GDM1 (cell line): ENCODE measurements at places on chromosomes 4 and X.

- no peak for DNase-seq
Measured at GRCh38 chr4:95358421-95358820, 190.4 kb downstream of the UNC5C start.

DNA sequence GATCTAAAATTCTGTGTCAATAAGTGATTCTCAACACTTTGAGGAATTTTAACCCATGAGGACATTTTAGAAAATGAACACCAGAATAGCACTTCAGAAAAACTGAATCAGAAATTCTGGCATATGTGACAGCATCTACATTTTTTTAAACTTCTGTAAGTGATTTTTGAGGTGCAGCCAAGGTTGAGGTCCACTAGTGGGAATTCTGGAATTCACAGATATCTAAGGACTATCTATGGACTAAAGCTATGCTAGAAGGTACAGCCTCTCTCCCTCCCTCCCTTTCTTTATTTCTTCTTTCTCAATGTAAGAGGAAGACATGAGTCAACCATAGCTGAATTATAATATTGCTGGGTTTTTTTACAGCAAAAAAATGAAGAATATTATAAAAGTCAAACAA lies 508.2 kb upstream of the ATOH1 start:
- no peak for DNase-seq

DNA sequence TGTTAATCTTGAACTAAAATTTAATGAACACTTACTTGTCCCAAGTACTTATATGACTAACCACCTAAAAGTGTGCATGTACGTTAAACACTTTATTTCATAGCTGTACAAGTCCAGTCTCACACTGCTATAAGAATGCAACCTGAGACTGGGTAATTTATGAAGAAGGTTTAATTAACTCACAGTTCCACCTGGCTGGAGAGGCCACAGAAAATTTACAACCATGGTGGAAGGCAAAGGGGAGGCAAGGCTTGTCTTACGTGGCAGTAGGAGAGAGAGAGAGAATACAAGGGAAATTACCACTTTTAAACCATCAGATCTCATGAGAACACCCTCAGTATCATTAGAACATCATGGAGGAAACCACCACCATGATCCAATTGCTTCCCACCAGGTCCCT lies 748.7 kb upstream of the HS3ST1 start:
- no peak for DNase-seq

GRCh38 chrX:136255541-136255940 lies 4.3 kb upstream of the MAP7D3 start:
- no peak for DNase-seq

DNA sequence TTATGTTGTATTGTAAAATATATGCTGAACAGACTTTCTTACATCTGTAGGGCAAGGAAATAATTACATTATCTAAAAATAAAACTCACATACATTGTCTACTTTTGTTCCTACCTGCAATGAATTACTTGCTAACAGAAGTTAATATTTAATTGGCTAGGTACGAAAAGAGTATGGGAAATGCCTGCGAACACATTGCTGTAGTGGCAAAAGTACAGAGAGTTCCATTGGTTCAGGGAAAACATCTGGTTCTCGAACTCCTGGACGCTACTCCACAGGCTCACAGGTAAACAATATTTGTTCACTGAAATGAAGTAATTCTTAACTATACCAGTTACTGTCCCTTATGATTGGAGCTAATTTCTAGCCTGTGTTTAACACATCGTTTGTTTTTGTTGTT lies 837.4 kb downstream of the ADGRL3 start:
- DNase-seq: no peak

GRCh38 chr4:10161146-10161545 lies 44.5 kb upstream of the WDR1 start:
- no peak for DNase-seq

DNA sequence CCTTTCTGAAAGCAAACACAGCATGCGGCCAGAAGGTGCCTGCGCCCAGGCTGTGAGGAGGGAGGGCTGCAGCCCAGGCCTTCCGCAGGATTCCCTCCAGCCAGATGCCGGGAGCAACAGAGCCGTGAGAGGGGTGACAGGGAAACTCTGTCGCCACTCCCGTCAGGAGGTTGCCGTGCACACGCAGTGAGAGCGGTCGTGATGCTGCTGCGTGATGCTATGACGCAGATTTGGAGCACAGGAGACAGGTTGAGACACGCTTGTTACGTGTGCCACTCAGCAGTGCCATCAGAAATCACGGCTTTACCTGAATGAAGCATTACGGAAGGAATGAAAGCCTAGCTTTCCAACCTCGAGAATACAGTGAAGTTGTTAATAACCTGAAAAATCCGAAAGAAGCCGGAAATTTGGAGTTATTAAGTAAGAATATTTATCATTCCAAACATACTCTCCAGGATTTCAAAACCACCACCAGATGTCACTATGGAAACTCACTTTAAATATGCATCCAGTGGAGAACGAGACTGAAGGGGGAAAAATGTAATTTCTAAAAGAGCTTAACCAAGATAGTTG lies 54.4 kb downstream of the FAT1 start:
- DNase-seq: no peak

DNA sequence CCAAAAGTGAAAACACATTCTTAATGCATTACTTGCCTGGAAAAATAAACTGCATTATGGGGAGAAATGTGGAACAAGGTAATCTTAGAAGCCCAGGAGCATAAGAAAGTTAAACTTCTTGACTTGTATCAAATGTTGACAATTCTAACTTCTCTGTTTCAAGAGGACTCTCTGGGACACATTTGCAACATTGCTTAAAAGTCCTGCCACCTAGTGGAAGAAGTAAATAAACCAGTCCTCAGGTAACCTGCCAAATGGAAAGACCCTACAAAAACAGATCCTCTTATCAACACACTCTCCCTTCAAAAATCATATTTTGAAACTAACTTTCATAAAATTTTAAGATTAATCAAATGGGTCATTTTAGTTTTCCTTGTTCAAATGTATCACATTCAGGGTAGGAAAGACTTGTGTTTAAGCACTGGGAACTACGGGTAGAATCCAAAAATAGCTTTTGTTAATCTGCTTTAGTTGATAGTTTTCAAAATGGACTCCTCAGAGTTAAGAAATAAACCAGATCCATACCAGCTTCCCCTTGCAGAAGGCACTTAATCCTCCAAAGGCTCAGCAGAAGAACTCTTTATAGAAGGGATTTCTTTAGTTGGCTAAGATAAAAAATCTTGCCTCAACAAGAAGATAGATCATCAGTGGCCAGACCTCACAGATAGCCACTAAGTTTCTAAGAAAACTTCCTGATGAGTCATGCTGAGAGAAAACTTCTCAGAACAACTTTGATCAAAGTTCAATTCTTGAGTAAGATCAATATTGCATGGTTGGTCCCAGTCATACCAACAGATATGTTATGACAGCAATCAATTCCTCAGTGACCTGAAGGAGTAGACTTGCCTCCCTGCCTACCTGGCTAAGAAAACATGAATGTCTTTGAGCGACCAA lies 141.7 kb downstream of the HHIP start:
- no peak for DNase-seq

DNA sequence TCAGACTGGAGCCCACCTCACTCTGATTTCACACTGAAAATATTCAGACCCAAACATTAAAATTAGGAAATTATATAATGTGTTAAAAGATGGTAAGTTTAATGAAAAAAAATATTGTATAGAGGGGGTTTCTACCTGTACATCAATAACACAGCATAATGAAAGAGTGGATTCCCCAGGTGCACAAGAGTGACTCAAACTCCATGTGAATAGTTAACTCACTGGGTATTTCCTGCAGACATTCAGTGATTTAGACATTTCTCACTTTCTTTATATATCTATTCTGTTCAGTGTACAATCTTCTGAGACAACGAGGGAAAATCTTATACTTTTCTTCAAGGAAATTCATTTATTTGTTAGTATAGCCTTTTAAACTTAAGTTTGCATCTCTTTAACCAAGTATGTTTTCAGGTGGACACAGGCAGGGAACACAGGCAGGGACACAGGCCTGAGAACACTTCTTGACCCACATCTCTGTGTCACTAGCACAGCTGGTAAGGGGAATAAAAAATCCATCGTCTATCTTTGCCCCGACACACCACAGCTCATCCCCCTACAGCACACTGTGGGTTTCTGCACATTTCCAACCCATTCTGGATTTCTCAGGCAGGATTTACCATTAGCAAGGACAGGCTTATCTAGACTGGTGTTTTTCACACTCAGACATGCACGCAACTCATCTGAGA lies 525.5 kb upstream of the BOD1L1 start:
- DNase-seq: no peak

GRCh38 chr4:48275247-48275646 lies 5.6 kb upstream of the TEC start:
- DNase-seq: peak; percentile 60

DNA sequence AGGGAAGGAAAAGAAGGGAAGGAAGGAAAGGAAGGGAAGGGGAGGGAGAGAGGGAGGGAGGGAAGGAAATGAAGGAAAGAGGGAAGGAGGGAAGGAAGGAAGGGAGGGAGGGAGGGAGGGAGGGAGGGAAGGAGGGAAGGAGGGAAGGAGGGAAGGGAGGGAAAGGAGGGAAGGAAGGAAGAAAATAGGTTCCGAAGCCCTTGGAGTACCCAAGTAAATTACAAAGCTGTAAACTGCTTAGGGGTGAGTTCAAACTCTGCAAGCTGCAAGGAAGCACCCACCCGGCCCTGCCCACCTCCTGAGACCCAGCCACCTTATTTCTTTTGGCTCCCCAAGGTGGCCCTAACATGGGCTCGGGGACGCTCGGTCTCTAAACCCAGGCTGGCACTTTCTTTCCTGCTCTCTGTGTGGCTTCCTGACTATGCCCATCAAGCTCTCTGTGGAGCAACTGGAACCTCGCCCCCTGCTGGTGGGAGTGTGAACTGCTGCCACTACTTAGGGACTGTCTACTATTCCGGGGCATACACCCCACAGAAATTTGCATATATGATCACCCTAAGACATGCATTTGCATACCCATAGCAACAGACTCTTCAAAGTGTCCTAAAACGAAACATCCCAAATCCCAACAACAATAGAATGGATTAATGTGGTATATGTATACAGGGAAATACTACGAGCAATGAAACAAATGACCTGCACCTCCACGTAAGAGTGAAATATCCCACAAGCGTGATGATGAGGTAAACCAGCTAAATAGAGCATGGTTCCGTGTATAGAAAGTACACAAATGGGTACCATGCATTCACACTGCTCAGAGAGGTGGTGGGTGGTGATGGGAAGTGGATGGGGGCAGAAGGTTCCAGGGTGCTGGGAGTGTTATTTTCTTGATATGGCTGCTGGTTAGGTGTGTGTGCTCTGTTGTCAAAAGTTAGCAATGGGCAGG lies 151.7 kb upstream of the TBL1X start:
- no peak for DNase-seq

DNA sequence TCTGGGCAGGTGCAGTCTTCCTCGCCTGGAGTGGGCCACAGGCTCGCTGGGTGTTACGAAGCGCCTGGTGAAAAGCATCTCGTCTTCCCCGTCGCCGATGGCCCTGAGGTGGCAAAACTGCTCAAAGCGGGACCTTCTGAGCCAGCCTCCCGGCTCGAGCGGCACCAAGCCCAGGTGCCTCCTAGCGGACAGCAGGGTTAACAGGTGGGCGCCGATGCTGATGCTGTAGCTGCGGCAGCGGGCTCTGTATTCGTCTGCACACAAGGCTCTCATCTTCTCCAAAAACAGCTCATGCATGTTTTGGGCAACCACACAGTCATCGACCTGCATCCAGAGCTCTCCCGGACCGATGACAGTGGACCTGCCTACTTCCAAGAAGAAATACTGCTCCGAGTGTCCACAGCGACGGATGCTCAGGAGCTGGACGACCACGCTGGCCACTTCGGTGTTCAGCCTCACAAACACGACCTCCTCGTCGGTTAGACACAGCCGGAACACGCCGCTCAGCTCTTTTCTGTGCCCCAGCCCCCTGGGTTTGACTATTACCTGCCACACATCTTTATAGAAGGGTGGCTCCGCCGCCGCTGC lies 1.2 kb downstream of the IRS4 start:
- no peak for DNase-seq

DNA sequence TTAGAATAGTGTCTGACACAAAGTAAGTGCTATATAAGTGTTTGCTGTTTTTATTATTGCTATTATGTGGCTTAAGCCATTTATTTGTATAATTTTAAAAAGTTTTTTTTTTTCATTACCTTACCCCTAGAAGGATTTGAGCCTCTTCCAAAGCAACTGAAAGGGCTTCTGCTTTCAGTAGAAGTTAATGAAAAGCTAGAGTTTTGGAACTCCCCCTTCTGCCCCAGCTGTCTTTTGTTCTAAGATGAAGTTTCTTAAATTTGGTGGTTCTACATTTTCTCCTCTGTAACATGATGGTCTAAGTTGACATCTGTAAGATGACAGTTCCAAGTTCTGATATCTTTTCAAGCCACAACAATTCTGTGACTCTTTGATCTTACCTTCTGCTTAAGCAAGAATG lies 30.3 kb downstream of the FHIP1A start:
- no peak for DNase-seq

- DNase-seq: no peak
Measured at GRCh38 chrX:150813922-150814321, 84.5 kb downstream of the CD99L2 start.

DNA sequence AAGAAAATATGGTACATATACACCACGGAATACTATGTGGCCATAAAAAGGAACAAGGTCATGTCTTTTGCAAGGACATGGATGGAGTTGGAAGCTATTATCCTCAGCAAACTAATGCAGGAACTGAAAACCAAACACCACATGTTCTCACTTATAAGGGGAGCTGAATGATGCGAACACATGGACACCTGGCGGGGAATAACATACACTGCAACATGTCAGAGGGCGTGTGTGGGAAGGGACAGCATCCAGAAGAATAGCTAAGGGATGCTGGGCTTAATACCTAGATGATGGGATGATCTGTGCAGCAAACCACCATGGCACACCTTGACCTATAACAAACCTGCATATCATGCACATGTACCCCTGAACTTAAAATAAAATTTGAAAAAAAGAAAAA lies 19.5 kb upstream of the CNKSR2 start:
- no peak for DNase-seq

GRCh38 chr4:166838975-166839614 lies 395.2 kb downstream of the SPOCK3 start:
- DNase-seq: no peak

DNA sequence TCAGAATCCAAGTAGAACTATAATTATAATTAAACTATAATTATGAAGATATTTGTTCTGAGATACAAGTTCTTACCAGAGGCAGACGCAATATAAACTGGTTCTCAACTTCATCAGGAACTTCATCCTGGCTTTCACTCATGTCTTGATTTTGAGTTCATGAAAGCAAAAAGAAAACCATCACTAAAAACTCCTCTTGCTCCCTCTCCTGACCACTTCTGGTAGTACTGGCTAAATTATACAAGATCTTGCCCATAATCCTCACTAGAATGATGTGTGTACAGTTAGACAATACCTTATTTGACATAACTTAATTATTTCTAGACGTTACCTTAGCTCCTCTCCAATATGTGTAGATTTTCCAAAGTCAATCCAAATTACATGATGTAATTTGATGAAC lies 3.7 kb downstream of the TAF7L start:
- DNase-seq: peak; percentile 5

GRCh38 chr4:44632089-44632488 lies 19.3 kb downstream of the YIPF7 start:
- DNase-seq: no peak
